AG08395 (cell line): ENCODE measurements at places on chromosomes 12 and 14.

DNA sequence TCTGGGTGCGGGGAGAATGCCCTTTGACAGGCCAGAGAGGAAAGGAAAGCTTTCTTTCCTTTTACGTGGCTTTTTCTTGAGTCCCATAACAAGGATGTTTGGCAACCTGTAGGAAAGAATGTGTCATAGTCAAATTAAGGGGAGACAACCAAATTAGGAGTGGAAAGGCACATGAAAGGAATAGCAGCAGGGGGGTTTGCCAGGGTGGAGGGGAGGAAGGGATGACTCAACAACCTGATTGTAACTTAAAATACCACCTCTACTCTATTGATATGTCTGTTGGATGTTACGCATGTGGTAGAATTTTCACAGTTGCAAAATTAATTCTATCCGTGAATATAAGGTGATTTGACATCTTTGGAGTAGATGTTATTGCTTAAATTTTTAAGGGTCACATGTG lies 28.5 kb upstream of the MYBPC1 start:
- no peak for DNase-seq

GRCh38 chr14:64952598-64953309 lies 10.2 kb upstream of the GPX2 start:
- no peak for DNase-seq

DNA sequence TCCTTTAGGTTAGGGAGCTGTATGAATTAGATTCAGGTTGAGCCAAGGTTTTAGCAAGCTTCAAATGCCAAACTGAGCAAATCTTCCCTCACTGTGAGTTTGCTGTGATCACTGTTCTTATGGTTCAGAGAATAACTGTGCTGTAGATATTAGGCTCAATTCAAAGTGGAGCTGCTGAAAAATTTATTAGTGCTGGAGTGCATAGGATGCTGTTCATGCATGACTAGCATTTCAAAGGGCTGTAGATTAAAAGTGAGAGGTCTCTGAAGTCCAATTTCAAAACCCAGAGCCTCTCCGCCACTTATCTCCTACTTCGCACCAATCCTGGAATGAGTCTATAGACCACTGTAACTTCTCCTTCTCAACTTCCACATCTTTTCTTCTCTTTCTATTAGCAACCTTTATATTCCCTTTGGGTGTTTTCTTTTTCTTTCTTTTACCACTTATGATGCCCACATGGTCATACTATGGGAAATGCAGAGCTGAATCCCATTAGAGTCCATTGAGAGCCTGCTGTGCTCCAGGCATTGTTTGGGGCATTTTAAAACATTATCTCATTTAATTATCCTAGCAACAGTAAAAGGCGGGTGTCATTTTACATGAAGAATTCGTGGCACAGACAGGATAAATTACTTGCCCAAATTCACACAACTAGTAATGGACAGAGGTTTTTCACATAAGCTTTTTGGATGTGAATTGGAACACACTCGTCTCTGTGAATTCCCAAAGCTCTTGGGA lies 77.5 kb upstream of the EEA1 start:
- DNase-seq: no peak

DNA sequence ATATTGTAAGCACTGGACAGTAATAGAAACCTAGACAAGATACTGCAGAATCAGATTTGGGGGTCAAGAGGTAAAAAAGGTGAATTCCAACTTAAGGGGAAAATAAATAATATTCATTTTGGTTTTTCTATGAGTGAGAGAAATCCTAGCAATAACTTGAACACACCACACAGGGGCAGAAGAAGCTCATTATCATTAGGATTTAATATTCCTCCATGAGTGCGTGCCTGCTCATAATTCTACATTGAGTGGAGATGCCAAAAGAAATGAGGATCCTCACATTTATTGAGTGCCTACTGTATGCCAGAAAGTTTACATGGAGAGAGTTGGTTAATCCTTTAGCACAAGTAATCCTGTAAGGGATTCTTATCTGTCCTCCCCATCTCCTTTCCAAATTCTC lies 40.5 kb upstream of the C14orf132 start:
- peak; percentile 60 for DNase-seq

DNA sequence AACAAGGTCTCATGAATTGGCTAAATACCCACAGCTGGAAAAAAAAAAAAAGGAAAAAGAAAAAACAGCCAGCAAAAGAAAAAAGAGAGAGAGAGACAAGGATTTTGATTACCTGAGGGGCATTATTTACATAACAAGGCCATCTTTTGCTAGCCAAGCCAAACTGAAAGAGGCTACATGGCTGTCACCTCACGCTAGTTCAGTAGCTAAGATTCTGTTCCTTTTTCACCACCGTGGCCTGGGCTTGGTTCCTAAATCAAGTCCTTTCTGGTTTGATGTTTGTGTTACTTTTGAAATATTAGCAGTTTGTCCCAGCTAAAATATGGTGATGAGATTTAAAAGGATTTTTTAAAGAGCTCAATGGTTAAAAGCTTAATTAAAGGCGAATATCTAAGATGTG lies 2.0 kb upstream of the SDS start:
- no peak for DNase-seq

GRCh38 chr14:94269156-94269555 lies 23.9 kb downstream of the SERPINA10 start:
- no peak for DNase-seq

- DNase-seq: no peak
Observed at GRCh38 chr12:55696141-55696540, 11.6 kb downstream of the ITGA7 start.

GRCh38 chr12:22231836-22232235 lies 102.7 kb downstream of the ST8SIA1 start:
- DNase-seq: no peak

DNA sequence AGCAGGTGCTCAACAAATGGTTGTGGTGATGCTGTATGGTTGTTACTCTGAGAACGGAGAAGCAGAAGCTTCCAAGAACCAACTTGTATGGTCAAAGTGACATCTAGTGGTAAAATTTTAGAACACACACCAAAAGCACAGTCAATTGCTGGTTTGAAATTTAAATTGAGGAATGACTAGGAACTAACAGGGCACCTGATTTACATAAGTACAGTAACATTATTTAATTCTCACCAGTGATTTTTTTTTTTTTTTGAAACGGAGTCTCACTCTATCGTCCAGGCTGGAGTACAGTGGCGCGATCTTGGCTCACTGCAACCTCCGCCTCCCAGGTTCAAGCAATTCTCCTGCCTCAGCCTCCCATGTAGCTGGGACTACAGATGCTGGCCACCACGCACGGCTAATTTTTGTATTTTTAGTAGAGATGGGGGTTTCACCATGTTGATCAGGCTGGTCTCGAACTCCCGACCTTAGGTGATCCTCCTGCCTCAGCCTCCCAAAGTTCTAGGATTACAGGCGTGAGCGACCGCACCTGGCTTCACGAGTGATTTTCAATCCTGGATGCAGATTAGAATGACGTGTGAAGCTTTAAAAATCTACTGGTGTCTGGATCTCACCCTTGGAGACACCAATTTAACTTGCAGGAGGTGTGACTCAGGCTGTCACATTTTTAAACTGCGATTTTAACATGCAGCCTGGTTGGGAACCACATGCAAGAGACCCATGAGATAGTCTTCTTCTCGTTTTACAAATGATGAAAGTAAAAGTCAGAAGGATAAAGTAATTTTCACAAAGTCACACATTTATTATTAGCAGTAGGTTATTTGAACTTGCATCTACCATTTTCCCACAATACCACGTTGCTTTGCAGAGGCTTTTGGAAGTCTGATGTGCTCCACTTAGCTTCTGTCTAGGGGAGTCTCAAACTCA lies 14.1 kb upstream of the NUMB start:
- peak; percentile 76 for DNase-seq

DNA sequence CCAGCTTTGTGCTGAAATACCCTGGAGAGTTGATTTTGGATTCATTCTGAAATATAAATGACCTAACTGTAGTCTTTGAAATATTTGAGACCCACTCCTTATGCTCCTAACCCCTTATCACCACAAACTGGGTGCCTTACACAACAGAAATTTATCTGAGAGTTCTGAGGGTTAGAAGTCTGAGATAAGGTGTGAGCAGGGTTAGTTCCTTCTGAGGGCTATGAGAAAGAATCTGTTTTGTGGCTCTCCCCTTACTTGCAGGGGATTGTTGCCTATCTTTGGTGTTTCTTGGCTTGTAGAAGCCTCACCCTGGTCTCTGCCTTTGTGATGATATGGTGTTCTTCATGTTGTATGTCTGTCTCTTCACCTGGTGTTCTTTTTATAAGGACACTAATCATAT lies 91.7 kb downstream of the DERA start:
- no peak for DNase-seq

DNA sequence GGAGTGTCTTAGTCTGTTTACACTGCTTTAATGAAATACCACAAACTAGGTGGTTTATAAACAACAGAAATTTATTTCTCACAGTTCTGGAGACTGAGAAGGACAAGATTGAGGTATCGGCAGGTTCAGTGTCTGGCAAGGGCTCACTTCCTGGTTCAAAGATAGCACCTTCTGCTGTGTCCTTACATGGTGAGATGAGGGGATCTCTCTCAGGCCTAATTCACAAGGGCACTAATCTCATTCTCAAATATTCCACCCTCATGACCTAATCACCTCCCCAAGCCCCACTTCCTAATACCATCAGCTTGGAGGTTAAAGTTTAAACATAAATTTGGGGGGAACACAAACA lies 35.0 kb upstream of the PLEK2 start:
- no peak for DNase-seq

DNA sequence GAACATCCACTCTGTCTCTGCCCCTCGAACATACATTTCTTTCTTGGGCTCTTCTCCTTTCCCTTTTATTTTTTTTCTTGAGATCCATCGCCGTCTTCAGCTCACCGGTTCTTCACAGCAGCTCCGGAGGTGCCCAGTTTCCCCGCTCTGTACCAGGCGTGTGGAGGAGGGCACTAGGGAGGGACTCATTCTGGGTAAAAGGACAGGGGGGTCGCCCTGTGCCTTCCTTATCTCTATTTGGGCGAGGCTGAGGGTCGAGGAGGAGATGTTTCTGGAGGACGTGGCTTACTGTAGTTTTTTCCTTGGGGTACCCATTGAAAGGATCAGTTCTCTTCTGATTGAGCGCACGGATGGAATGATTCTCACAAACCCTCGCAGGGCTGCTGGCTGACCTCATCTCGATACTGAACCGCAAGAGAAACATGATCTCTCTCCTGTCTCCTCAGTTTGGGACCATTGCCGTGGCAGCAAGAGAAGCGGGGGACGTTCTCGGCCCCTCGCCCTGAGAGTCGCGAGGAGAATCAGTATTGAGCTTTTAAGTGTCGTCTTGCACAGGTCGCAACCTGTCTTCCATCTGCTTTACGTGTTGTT lies 386 bp downstream of the LIN52 start:
- peak; percentile 45 for DNase-seq

- no peak for DNase-seq
Observed at GRCh38 chr12:131040491-131040890, 86.8 kb downstream of the ADGRD1 start.

GRCh38 chr14:31320922-31321766 lies 99.2 kb downstream of the HEATR5A start:
- no peak for DNase-seq

DNA sequence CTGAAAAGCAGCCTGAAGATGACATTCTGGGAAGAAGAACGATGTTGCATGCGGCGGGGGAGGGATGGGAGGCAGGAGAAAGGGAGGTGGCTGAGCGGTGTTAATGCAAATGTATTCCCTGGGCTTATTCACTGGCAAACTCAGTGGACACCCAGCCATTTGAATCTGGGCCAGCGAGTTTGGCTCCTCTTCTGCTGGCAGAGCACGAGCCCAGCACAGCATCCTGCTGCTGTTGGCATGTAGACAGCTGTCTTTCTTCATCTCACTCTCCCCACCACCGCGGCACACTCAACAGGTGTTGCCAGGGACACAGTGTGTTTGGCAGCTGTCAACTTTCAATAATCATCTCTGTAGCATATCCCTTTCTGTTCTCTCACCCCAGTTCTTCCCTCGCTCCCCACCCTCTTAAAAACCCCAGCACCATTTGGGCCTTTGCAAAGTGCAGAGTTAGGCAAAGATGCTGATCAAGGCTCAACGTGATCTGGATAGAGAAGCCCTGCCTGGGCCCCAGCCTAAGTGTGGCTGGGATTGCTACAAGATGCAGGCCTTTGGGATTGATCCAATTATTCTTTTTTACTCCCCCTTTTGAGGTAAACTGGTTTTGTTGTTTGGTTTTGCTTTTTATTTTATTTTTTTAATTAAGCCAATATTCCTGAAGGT lies 131.9 kb downstream of the EXOC5 start:
- no peak for DNase-seq

- no peak for DNase-seq
Observed at GRCh38 chr14:24435192-24435810, 5.5 kb downstream of the KHNYN start.

DNA sequence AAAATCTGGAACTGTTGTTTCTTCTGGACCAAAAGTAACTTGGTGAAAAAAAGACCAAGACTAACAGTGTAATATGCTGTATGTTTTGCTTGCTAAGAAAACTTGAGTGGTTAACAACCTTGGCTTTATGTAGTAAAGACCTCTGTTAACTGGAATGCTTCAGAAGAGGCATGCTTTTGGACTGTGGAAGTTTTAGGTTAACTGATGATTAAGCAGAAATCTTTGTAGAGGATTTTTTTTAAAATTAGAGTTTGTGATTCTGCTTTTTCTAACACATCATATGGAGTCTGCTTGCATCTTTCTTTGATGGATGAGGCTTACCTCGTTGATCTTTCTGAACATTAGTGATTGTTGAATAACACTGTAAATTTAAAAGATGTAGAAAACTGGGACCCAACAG lies 17.5 kb downstream of the PELI2 start:
- DNase-seq: no peak

- DNase-seq: no peak
Observed at GRCh38 chr12:100953217-100953616, 158.6 kb downstream of the ANO4 start.

- DNase-seq: no peak
Observed at GRCh38 chr12:26769611-26770010, 63.4 kb downstream of the ITPR2 start.

DNA sequence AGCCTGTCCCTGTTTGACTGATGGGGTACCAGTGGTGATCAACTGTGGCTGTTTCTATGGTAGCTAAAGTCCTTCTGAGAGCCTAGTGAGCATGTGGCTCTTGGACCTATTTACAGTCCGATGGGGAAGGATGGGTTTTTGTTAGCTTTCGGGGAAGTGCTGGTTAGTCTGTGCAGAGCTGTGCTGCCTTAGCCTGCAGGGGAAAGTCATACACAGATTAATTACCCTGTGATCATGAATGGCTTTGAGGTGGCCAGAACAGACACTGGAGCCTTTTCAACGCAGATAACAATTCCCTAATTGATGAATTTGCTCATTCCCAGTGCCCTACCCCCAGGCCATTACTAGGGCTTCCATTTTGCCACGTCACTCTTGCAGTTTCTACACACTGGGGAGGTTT lies 99.7 kb downstream of the WSCD2 start:
- no peak for DNase-seq

DNA sequence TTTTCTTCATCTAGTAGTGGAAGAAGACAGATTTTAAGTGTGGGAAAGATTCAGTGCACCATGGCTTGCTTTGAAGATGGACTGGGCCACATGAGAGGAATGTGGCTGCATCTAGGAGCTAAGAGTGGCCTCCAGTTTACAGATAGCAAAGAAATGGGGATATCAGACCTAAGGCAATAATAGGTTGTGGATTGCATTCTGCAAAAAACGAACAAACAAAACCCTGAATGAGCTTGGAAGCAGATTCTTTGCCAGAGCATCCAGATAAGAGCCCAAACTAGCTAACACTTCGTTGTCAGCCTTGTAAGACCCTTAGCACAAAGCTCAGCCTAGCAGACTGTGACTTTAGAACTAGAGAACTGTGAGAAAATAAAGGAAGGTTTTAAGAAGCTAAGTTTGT lies 9.6 kb downstream of the ATXN7L3B start:
- DNase-seq: no peak
